ENCODE measurements at places on chromosomes 12 and 14. TPM values are rescaled to one million over a fixed set of nuclear protein-coding genes. Genes with fewer than 3 reads are reported as not detected.

GRCh38 chr14:21999402-21999801 is 325.8 kb upstream of the OR4E1 start:
- peak; percentile 35 for ATAC-seq

GRCh38 chr12:58584880-58585279 is 335.4 kb downstream of the LRIG3 start:
- no peak for ATAC-seq

- no peak for ATAC-seq
Observed at GRCh38 chr12:120429368-120429767, 8.5 kb upstream of the COX6A1 start.

- ATAC-seq = no peak
Observed at GRCh38 chr14:76007852-76008251, 22.3 kb downstream of the IFT43 start.

- no peak for ATAC-seq
Observed at GRCh38 chr14:23409966-23410635, 2.0 kb upstream of the MYH6 start.

DNA sequence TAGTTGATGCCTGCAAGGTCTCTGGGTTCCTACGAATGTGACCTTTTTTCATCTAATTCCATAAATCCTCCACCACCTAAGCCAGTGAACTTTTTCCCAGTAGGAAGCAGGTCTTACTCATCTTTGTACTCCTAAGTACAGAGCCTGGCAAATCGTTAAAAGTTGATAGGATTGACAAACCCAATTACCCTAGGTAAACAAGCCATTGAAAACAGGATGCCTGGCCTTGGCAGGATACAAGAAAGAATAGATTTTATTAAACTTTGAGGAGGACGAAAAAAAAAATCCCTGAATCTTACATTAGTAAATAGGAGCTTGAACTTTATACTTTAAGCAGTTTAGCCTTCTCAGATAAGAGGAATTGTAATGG is 5.6 kb downstream of the TBPL2 start:
- no peak for ATAC-seq

DNA sequence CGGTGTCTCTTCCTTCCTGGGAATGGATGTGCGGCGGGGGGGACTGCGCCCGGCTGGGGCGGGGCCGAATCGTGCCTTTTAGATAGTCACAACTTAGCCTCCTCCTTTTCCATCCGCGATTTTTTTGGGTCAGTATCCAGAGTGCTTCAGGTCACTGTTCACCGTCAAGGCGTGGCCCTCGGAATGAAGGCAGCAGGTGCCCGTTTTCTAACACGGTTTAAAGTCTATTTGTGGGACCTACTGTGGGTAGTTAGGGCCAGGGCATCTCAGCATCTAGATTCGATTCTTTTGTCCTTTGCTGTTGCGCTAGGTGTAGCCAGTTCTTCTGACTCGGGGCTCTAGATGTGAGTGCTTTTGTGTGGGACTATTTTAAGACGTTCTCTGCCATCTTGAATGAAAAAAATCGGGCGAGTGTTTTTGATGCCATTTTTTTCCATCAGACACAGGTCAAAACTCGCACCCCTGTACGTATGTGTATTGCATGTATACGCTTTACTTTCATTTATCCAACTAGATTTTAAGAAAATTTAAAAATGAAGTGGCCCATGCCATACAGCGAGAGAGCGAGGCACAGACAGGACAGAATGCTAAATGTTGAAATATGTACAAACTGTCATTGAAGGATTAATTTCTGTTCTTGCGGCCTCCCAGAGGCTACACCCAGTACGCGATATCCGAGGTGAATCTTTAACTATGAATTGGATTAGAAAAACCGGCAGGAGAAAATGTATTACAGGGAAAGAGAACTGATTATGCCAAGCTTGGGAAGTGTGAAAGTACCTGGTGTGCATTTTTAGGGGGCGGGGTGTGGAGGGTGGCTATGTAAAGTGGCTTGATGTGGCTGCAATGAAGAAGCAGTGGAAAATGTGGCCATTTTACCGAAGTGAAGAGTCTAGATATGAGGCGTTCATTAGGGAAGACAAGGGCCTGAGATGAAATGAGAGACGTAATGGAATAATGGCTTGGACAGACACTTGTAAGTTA is 835 bp downstream of the VEZT start:
- ATAC-seq = peak; percentile 33

- ATAC-seq = no peak
Observed at GRCh38 chr12:91252341-91252740, 69.7 kb upstream of the DCN start.

DNA sequence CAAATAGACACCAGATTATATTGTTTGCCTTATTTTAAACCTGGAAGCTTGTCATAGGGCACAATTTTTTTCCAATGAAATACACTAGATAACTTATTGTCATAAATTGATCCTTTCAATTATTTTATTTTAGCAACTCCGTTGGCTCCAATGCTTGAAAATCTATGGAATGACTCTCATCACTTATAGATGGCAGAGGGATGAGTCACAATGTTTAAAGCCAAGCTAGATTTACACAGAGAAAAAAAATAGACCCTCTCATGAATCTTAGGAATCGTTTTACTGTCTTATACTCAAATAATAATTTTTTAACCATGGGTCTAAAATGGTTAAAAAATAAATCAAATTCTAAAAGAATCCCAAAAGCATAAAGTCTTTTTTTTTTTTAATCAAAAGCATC is 1276.6 kb upstream of the FLRT2 start:
- ATAC-seq = no peak

- peak; percentile 72 for ATAC-seq
Observed at GRCh38 chr12:57853864-57854556, 7.5 kb upstream of the CTDSP2 start.

GRCh38 chr14:95495076-95495475 is 21.4 kb downstream of the SYNE3 start:
- ATAC-seq = no peak

- ATAC-seq = no peak
Observed at GRCh38 chr12:62801796-62802195, 133.2 kb downstream of the PPM1H start.

- no peak for ATAC-seq
Observed at GRCh38 chr12:111189792-111190191, 179.1 kb downstream of the PHETA1 start.

DNA sequence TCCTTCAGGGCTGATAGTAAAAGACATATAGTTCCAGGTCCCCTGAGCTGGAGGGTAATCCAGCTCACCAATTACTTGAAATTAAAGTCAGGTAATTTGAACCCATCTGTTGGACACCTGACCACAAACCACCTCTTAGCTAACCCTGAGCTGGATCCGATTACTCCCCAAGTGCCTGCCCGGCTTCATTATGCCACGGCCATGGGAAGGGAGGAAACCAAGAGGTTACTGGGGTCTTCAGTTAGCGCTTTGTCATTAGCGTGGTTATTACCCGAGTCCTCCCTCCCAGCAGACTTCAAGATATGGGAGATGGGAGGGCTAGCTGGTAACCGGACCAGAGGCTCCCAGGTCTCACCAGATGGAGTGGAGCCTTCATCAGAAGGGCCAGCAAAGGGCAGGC is 1071.4 kb downstream of the BCL11B start:
- ATAC-seq = no peak

DNA sequence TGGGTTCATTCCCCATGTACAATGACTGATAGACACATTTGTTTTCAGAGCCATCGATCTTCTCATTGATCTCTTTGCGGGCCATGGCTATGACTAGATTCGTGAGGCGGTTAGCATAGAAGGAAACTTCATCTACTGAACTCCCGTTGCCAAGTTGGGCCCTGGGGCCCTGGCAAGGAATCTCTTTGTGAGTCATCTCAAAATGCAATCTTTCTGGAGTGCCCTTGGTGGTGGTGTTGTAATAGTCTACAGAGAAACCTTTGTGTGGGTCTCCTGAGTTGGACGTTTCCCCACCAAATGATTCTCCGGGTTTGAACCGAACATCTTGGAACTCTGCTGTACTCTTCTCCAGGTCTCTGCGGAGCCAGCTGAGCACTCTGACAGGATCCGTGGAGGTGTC is 20.4 kb downstream of the AKAP3 start:
- ATAC-seq = no peak

GZMH gene
- total RNA-seq = 6.5 TPM

MPHOSPH9 gene
- 72.3 TPM for total RNA-seq

GCH1 gene
- total RNA-seq = 23.7 TPM

CLEC4D gene
- not detected for total RNA-seq

ABCC9 gene
- total RNA-seq = 0.04 TPM

FAM216A gene
- 29.0 TPM for total RNA-seq

SARNP gene
- 103 TPM for total RNA-seq

TMTC1 gene
- not detected for total RNA-seq

OTOGL gene
- not detected for total RNA-seq

RAD51B gene
- 49.7 TPM for total RNA-seq

STYK1 gene
- not detected for total RNA-seq

Data from activated T-helper 17 cell treated with anti-CD3 and anti-CD28 coated beads, Interleukin-2, amount 50 U/mL, for 72 hours (primary cell).